ENCODE measurements at places on chromosomes 13 and 19.

DNA sequence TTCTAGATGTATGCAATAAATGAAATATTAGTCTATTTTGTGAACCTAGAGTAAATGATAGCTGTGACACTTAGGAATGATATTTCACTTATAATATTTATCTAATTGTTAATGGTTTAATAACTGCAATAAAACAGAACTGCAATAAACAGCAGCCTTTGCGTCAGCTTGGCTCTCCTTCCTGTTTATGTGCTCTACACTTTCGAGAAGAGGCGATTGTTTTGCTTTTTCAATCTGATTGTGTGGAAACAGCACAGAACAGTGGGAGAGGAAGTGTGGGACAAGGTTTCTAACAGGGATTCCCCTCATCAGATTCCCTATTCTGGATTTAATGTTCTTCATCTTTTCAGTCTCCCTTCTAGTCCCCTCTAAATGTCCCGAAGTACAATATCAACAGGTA, 17.3 kb upstream of the TRPC4 start:
- DNase-seq, result no peak

GRCh38 chr13:51534041-51534817, 50.0 kb upstream of the WDFY2 start:
- DNase-seq, result peak; percentile 70

- no peak for DNase-seq
These were observed 600 bp upstream of the CAPN12 start for GRCh38 chr19:38744874-38745273.

DNA sequence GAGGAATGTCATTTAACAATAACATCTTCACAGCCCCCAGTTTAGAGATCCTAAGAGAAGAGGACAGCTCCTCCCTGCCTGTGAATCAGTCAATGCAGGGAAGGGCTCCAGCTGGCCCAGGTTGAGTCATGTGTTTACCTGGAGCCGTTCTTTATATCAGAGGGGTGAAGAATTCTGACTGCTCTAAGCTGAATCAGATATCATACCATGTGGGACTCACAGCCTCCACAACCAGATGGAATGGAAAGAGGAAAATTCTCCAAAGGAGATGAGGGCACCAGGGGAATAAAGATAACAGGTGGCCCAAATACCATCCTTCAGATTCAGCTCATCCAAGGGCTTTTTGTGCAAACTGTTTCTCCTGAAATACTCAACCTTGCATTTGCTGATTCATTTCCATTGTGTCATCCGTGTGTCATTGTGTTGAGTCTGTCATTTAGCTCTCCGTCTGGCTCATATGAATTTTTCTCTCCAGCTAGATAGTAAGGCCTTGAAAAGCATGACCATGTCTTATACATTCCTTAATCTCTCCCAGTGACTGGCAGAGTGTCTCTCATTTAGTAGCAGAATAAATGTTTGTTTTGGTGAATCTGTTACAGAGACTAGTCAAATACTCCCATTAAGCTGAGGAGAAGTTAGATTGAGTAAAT, 217.9 kb downstream of the RFC3 start:
- no peak for DNase-seq

DNA sequence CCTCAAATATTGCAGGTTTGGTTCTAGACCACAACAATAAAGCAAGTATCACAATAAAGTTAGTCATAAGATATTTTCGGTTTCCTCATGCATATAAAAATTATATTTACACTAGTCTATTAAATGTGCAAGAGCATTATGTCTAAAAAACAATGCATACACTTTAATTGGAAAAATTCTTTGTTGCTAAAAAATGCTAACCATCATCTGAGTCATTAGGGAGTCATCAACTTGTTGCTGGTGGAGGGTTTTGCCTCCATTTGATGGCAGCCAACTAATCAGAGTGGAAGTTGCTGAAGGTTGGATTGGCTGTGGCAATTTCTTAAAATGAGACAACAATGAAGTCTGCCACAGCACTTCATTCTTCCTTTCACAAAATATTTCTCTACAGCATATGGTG, 422.3 kb upstream of the GPC6 start:
- DNase-seq, result no peak

- no peak for DNase-seq
These were observed 3.4 kb upstream of the ZSCAN4 start for GRCh38 chr19:57665261-57665806.

GRCh38 chr13:50892210-50892944, 17.2 kb upstream of the RNASEH2B start:
- no peak for DNase-seq

- DNase-seq, result no peak
These were observed 231.3 kb downstream of the SLITRK6 start for GRCh38 chr13:85567909-85568308.

DNA sequence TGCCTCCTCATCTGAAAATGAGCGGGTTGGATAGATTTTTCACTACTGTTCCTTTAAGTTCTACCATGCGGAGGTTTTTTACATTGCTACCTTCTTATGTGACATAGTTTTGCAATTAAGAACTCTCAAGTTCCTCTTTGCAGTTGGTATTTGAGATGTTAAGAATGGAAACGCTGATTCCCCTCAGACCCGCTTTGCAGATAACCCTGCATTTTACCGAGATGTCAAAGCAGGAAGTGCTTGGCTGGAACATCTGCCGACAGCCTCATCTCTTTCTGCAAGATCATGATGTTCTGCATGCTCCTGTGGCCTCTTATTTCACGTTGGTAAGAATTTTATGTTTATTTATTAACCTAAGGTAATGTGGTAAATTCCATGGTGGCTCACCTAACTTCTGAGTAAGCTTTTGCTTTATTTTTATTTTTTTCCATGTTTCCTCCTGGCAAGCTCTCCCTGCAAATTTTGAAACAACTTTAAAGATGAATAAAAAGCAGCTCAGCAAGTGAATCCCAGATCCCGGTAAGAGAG, 22.5 kb downstream of the PABPC3 start:
- DNase-seq, result no peak

DNA sequence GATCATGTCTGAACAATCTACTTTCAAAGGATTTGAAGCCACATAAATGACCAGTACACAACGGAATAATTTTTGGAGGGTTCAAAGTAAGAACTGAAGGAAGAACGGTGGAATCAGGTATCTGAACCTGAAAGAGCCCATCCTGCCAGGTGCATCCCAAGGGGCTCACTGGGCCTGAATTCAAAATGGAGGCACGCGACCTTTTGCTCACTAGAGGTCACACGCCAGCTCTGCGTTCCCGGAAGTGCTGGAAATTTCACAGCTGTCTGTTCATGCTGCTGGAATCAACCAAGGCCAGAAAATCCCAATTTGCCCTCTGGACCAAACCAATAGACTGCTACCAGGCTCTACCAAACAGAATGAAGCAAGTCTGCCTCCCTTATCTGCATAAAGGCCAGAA, 4.2 kb upstream of the RASA3 start:
- no peak for DNase-seq

DNA sequence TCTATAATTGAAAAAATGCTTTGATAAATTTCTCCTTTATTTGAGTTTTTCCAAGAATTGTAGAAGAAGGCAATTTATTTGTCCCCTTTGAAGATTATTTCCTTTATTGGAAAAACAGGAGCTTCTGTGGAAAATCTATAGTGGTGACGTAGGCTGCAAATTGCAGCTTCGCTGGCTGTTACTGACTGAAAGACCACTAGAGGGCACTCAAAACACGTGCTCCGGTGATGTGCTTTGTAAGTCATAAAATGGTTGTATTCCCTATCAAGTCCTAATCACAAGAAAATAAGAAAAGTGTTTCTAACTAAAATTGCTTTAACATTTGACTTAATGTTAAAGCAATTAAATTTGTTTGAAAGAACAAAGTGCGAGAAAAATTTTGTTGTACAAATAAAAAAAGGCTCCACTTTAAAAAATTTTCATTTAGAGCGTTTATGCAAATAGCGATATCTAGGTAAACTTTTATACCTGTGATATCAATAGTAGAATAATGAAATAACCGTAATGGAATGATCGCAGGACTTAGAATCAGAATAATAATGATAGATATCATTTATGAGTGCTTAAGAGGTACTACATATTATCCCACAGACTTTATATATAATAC, 638.2 kb upstream of the SPRY2 start:
- DNase-seq, result no peak

DNA sequence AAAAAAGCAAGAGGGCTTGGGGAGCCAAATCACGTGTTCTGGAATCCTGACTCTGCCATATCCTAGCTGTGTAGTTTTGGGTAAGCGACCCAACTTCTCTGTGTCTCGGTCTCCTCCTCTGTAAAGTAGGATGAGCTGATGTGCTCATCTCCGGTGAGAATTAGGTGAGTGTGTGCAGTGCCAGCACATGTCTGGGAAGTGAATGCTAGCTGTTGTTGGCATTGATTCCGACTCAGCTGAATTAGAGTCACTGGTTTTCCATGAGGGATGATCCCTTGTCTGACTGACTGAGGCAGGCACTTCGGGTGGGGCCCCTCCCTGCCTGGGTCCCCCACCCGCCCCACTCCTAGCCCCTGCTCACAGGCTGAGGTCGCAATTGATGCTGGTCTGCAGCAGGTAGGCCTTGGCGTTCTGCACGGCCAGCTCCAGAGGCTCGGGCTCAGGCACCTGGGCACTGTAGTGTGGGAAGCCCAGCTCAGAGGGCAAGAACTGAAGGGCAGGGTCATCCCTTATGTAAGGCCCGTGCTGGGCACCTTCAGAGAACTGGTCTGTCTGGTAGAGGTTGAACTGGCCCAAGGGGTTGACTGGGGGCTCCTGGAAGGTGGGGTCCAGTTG, 835 bp downstream of the RSPH6A start:
- DNase-seq, result no peak

GRCh38 chr19:43956827-43957226, 5.8 kb downstream of the ZNF221 start:
- DNase-seq, result no peak

- DNase-seq, result no peak
These were observed 4.9 kb downstream of the AP1M1 start for GRCh38 chr19:16202320-16203255.

DNA sequence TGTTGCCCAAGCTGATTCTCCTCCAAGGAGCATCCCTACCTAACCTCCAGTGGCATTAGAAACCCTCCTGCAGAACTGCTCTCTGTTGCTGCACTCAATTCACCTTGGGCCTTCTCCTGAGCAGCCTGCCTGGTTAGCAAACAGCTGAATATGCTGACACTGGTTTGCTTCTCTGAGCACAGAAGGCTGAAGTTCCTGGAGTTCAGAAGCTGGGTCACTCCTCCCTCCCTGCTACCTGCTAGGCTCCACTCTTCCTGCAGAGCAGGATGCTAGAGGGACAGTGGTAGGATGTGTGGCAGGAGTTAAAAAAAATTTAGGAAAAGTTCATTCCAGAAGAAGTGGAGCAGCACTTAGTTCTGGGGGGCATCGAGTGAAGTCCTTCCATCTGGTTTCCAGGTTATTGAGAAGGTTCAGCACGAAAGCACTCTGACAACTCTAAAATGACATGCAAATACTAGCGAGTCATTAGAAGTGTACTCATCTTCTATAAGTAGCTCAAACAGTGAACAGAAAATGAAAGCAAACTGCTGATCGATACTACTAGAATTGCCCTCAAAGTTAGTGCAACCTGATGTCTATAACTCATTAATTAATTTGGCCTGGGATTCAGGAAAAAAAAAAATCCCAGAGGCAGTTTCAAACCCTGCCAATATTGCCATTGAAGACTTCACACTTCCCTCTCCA, 293.7 kb downstream of the POU4F1 start:
- DNase-seq, result no peak

DNA sequence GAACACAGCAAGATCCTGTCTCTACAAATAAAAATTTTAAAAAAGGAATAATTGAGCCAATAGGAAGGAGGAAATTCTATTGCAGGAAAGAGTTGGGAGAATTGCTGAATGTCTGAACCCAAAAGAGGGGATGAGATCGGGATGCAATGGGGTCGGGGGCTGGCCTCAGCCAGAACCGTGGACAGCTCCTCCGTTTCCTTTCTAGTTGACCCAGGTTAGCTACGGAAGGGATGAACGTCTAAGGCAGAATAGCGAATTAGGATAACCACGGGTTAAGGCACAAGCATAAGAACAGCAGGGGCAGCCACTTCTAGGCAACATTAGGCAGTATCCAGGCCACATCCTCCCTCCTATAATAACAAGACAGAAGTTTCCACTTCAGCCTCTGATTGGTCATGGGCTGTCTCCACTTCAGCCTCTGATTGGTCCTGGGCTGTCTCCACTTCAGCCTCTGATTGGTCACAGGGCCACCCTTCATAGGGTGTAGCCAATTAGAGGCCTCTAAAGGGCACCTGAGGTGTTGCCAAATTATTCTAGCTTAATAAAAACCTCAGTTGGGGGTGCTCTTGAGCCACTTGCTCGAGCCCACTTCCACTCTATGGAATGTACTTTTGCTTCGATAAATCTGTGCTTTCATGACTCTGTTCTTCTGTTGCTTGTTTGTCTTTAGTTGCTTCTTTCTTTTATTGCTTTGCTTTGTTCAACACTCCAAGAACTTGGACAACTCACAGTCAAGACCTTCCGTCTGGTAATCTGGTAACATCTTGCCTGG, 24.9 kb upstream of the TPM4 start:
- DNase-seq, result no peak

GRCh38 chr13:58960888-58961287, 1202.8 kb downstream of the DIAPH3 start:
- DNase-seq, result no peak

DNA sequence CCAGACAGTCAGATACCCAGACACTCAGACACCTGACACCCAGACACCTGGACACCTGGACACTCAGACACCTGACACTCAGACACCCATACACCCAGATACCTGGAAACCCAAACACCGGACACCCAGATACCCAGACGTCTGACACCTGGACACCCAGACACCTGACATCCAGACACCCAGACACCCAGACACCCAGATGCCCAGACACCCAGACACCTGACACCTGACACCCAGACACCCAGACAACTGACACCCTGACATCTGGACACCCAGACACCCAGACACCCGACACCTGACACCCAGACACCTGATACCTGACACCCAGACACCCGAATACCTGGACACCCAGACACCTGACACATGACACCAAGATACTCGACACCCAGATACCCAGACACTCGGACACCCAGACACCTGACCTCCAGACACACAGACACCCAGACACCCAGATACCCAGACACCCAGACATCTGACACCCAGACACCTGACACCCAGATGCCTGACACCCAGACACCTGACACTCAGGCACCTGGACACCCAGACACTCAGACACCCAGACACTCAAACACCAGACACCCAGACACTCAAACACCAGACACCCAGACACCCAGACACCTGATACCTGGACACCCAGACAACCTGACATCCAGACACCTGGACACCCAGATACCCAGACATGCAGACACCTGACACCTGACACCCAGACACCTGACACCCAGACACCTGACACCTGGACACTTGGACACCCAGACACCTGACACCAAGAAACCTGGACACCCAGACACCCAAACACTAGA, 19.1 kb downstream of the C19orf12 start:
- DNase-seq, result no peak

GRCh38 chr13:39859898-39860297, 204.4 kb downstream of the COG6 start:
- DNase-seq, result no peak

GRCh38 chr13:93262729-93263345, 36.2 kb downstream of the GPC6 start:
- DNase-seq, result no peak

DNA sequence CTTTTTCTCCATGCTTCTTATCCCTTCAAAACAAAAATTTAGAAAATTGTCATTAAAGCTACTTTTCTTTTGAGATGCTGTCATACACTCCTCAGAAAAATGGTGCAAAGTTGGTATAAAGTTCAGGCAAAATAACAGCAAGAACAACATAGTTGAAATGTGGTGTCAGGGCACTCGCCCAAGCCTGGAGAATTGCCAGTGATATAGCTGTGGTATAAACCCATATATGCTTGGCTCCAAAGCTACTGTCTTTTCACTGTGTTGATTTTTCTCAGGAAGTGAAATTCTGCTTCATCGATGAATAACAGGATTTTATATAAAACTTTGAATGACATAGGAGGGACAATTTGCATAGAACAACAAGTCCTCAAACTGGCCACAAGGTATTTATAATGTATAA, 2532.9 kb downstream of the PCDH9 start:
- DNase-seq, result no peak

Data from upper lobe of left lung (tissue), 6 donors.